ENCODE measurements at places on chromosomes 6 and 20. TPM values are rescaled to one million over a fixed set of nuclear protein-coding genes. Genes with fewer than 3 reads are reported as not detected.

DNA sequence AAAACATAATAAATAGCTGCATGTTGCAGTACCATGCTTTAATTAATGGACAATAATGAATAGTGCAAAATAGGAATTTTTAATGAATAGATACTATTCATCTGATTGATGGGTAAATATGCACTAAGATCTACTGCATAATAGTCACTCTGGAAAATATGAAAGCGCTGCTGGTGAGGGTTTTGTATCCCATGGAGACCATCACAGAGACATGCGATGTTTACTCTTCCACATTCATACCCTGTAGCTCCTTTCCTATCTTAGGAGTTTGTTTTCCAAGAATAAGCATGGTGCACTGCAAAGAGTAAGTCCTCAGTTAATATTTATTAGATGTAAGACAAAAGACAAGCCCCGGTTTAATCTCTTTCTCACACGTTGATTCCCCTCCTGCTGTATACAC lies 81.4 kb downstream of the NRSN1 start:
- no peak overlapping the region for H3K27ac ChIP-seq
- no peak for DNase-seq
- H3K27me3 ChIP-seq, result peaks cover 3% of the 10 kb centered on the region
- no peaks in the 10 kb centered on the region for H3K4me1 ChIP-seq
- H3K36me3 ChIP-seq, result no peaks in the 10 kb centered on the region

- no peaks in the 10 kb centered on the region for H3K27me3 ChIP-seq
- DNase-seq, result no peak
- no peaks in the 10 kb centered on the region for H3K36me3 ChIP-seq
- no peaks in the 10 kb centered on the region for H3K4me1 ChIP-seq
- no peak overlapping the region for H3K27ac ChIP-seq
- H3K4me3 ChIP-seq, result no peak overlapping the region
Measured at GRCh38 chr6:70622461-70622860, 45.2 kb upstream of the SMAP1 start.

DNA sequence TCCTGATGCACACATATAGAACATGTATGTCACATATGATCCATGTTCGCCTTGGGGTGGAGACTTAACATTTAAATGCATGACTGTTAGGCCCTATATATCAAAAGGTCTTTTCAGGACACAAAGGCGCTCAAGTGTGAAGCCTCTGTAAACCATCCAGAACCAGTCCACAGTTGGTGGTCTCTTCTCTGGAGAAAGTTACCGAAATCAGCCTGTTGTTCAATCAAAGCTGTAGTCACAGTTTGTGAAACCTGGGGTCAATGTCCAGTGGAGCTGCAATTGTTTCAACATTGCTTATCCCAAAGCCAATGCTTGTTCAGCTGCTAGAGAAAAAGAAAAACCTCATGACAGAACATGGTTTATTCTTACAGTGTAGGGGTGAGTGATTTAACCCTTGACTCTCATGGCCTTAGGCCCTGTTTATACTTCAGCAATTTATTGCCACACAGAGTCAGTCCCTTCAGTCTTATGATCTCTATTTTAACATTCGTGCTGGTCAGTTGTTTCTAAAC lies 193.6 kb upstream of the CST7 start:
- H3K36me3 ChIP-seq, result no peaks in the 10 kb centered on the region
- no peak overlapping the region for H3K4me3 ChIP-seq
- H3K4me1 ChIP-seq, result peaks cover 4% of the 10 kb centered on the region
- peaks cover 19% of the 10 kb centered on the region for H3K27me3 ChIP-seq
- no peak for DNase-seq

The HSPA1L gene
- total RNA-seq, result 3.3 TPM

GRCh38 chr6:169961772-169962561 lies 210.5 kb downstream of the ERMARD start:
- peak overlapping the region; percentile 76 for H3K4me3 ChIP-seq
- peak; percentile 58 for DNase-seq
- H3K27ac ChIP-seq, result no peak overlapping the region
- no peaks in the 10 kb centered on the region for H3K36me3 ChIP-seq

DNA sequence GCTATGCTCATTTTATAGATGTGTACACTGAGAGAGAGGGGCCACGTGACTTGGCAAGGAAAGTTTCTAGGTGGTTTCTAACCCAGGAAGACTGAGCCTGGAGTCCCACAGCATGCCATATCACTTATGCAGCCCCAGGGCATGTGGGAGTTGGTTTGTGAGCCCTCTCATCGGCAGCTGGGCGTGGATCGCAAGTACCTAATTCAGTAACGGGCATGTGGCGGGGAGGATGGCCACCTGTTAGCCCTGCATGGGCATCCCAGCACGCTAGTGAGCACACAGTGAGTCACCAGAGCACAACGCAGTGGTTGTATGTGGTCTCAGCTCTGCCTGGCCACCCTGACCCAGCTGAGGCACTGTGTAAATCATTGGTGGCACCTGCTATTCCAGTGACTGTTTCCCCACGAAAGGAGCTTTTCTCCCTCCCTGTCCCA lies 88.3 kb downstream of the NINL start:
- no peaks in the 10 kb centered on the region for H3K27me3 ChIP-seq
- H3K27ac ChIP-seq, result no peak overlapping the region
- no peaks in the 10 kb centered on the region for H3K4me1 ChIP-seq
- H3K4me3 ChIP-seq, result no peak overlapping the region

DNA sequence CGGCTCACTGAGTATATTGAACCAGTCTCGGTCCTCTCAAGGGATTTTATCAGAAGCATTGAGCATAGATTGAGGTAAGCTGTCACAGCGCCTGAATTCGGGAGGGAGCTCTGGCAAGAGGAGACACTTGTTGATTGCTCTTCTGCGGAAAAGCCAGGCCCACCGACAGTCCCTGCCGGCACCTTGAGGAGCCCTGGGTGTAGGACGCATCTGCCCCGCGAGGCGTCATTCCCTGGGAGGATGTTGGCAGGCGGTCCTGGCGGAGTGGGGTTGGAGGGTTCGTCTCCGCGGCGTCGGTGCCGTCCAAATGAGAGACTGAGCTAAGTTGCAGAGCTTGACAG lies 843 bp downstream of the FBXO9 start:
- peaks cover 28% of the 10 kb centered on the region for H3K4me1 ChIP-seq
- H3K27ac ChIP-seq, result peak overlapping the region; percentile 79

The MACROD2 gene
- total RNA-seq, result not detected

GRCh38 chr6:121677571-121677970 lies 242.1 kb downstream of the GJA1 start:
- H3K36me3 ChIP-seq, result no peaks in the 10 kb centered on the region
- no peak for DNase-seq
- H3K4me1 ChIP-seq, result no peaks in the 10 kb centered on the region
- H3K27ac ChIP-seq, result no peak overlapping the region
- H3K27me3 ChIP-seq, result no peaks in the 10 kb centered on the region
- no peak overlapping the region for H3K4me3 ChIP-seq

DNA sequence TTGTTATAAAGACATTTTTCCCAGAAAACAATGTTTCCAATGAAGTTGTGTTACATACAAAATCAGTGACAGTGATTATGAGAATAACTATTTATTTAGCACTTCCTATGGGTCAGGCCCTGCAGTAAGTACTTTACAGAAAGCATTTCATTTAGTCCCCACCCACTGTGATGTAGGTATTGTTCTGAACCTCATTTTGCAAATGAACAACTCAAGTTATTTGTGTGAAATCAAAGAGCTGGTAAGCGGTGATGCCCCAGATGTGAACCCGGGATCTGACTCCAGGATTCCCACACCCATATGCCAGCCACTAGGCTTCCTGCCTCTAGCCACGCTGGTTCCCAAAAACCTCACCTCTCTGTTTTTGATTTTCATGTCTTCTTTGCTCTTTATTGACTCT lies 30.9 kb downstream of the FAXC start:
- H3K27me3 ChIP-seq, result peaks cover 20% of the 10 kb centered on the region
- no peaks in the 10 kb centered on the region for H3K36me3 ChIP-seq
- no peaks in the 10 kb centered on the region for H3K4me1 ChIP-seq
- DNase-seq, result no peak

DNA sequence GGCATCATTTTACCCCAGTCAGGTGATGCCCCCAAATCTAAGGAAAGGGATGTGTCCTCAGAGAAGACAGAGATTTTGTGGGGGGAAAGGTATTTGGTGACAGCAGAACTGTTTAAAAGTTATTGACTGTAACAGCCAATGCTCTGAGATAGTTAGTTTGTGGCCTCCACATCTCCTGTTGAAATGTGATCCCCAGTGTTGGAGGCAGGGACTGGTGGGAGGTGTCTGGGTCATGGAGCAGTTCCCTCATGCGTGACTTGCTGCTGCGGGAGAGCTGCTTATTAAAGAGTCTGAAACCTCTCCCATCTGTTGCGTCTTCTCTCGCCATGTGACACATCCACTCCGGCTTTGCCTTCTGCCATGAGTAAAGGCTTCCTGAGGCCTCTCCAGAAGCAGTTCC lies 282.8 kb upstream of the FOXQ1 start:
- H3K36me3 ChIP-seq, result no peaks in the 10 kb centered on the region
- no peak overlapping the region for H3K4me3 ChIP-seq
- H3K27me3 ChIP-seq, result peaks cover 12% of the 10 kb centered on the region
- H3K27ac ChIP-seq, result no peak overlapping the region
- DNase-seq, result no peak

GRCh38 chr6:52328303-52328662 lies 33.7 kb upstream of the PAQR8 start:
- DNase-seq, result no peak
- H3K27me3 ChIP-seq, result peaks cover 2% of the 10 kb centered on the region
- no peak overlapping the region for H3K27ac ChIP-seq

- DNase-seq, result no peak
- H3K36me3 ChIP-seq, result peaks cover 8% of the 10 kb centered on the region
- H3K27ac ChIP-seq, result no peak overlapping the region
- peaks cover 20% of the 10 kb centered on the region for H3K4me1 ChIP-seq
- no peak overlapping the region for H3K4me3 ChIP-seq
Measured at GRCh38 chr6:150900049-150900448, 34.5 kb downstream of the MTHFD1L start.

The OVOL2 gene
- not detected for total RNA-seq

- H3K27ac ChIP-seq, result peak overlapping the region; percentile 61
- no peaks in the 10 kb centered on the region for H3K36me3 ChIP-seq
- H3K4me3 ChIP-seq, result peak overlapping the region; percentile 85
- H3K4me1 ChIP-seq, result peaks cover 17% of the 10 kb centered on the region
- no peak for DNase-seq
- peaks cover 33% of the 10 kb centered on the region for H3K27me3 ChIP-seq
Measured at GRCh38 chr6:138107752-138108592, 753 bp upstream of the PERP start.

DNA sequence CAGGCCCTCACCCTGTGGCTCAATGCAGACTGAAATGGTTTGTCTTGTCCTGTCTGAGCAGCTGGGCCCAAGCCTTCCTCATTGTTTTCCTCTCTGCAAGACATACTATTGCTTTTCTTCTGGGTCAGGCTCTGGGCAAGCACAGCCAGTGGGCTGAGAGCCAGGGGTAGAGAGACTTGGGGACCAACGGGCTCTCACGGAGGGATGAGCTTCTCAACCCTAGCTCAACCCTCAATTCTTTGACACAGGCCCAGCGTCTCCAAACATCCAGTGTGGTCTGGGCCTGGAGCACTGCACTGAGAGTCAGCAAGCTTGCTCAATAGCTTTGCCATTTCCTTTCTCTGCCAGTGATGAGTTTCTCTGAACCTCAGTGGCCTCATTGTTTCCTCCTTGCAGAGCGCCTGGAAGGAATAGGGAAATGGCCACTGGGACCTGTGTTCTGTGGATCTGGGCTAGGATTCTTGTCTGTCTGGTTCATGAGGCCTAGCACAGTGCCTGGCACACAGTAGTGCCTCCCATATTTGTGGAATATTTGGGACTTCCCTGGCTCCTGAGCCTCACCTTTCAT lies 9.3 kb downstream of the ANGPT4 start:
- no peaks in the 10 kb centered on the region for H3K36me3 ChIP-seq
- DNase-seq, result no peak
- no peak overlapping the region for H3K4me3 ChIP-seq
- no peak overlapping the region for H3K27ac ChIP-seq

GRCh38 chr6:140957386-140957785 lies 1175.3 kb upstream of the GJE1 start:
- H3K4me1 ChIP-seq, result no peaks in the 10 kb centered on the region
- DNase-seq, result no peak
- H3K27ac ChIP-seq, result no peak overlapping the region
- H3K36me3 ChIP-seq, result no peaks in the 10 kb centered on the region
- H3K27me3 ChIP-seq, result no peaks in the 10 kb centered on the region

The OR2H2 gene
- not detected for total RNA-seq

The FGD2 gene
- total RNA-seq, result 9.8 TPM

- no peak for DNase-seq
- H3K4me1 ChIP-seq, result peaks cover 2% of the 10 kb centered on the region
- H3K27ac ChIP-seq, result no peak overlapping the region
- no peaks in the 10 kb centered on the region for H3K27me3 ChIP-seq
Measured at GRCh38 chr20:5973172-5973571, 22.7 kb downstream of the MCM8 start.

GRCh38 chr6:113642714-113643406 lies 214.3 kb upstream of the MARCKS start:
- no peaks in the 10 kb centered on the region for H3K4me1 ChIP-seq
- no peaks in the 10 kb centered on the region for H3K36me3 ChIP-seq
- no peak overlapping the region for H3K27ac ChIP-seq
- H3K4me3 ChIP-seq, result no peak overlapping the region
- peaks cover under 1% of the 10 kb centered on the region for H3K27me3 ChIP-seq

DNA sequence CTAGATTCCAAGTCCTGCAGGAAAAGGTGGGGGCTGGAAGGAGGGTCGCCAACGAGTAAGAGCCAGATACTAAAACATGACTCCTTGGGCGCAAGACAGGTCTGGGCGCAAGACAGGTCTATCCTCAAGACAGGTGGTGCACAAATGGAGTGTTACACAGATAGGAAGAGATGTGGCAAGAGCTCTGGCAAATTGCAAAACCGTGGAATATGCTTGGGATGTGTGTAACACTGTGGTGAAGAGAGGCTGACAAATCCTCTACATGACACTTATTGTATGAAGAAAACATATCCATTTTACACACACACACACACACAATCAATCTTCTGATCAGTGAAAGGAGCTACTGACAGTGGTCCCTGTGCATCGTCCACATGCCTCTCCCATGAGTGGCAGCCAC lies 77.6 kb downstream of the TBC1D7 start:
- no peaks in the 10 kb centered on the region for H3K27me3 ChIP-seq
- peaks cover 4% of the 10 kb centered on the region for H3K4me1 ChIP-seq
- H3K27ac ChIP-seq, result no peak overlapping the region
- DNase-seq, result no peak
- no peak overlapping the region for H3K4me3 ChIP-seq

The CPXM1 gene
- total RNA-seq, result 0.25 TPM

DNA sequence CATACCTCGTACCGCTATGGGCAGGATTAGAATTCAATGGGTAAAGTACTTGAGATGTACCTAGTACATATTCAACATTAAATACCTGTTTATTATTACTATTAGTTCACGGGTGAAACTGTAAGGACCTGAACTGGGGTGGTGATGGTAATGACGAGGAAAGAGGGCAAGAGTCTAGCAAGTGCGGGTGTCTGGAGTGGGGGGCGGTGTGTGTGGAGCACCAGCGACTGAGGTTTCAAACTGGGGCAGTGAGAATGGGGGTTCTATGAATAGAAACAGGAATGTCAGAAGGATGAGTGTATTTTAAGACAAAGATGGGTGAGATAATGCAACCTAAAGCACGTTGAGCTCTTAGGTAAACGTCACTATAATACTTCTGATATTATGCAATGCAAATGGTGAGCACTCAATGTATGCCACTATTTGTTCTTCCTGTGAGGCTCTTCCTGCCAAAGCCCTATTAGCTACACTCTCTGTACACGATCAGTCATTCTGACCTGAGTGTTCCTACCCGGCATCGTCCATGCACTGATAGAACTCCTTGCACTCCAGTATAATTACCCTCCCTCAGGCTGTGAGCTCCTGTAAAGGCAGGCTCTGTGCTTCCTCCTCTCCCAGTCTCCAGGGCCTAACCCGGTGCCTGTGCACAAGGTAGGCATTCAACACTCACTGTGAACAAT lies 55.0 kb downstream of the ALDH5A1 start:
- H3K27ac ChIP-seq, result no peak overlapping the region
- peaks cover 27% of the 10 kb centered on the region for H3K27me3 ChIP-seq
- no peak overlapping the region for H3K4me3 ChIP-seq
- H3K36me3 ChIP-seq, result no peaks in the 10 kb centered on the region
- peaks cover 6% of the 10 kb centered on the region for H3K4me1 ChIP-seq
- no peak for DNase-seq
